Caki2 (cell line): ENCODE measurements at places on chromosomes 1 and 21.

GRCh38 chr1:21936366-21937031, 611 bp downstream of the HSPG2 start:
- DNase-seq = no peak

- no peak for DNase-seq
Observed at GRCh38 chr1:184870319-184870718, 104.0 kb downstream of the NIBAN1 start.

DNA sequence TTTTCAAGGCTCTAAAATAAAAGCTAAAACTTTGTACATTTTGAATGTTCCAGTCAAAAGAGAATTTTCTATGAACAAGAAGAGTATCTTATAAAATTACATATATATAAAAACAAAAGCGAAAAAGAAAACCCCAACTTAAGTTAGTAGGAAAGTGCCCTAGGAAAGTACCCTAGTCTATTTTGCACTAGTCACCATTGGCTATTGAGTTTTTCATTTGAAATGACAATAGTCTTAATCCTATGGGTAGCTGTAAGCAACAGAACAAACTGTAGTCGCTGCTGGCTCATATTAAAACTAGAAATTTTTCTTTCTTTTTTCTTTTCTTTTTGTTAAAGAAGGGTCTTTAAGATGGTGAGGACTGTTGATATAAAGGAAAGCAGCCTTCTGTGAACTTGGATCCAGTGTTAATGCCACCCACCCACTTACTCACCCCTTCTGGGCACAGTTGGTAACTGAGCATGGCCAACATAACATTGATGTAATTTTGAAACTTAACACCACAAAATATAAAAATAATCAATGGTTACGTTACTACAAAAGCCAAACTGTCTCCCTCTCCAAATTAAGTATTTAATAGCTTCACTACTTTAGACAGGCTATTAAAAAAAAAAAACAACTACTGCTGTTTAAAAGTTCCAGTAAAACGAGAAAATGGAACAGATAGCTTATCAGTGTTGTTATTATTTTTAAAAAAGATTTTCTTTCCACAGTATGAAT, 177.0 kb downstream of the EIF4G3 start:
- DNase-seq = no peak

DNA sequence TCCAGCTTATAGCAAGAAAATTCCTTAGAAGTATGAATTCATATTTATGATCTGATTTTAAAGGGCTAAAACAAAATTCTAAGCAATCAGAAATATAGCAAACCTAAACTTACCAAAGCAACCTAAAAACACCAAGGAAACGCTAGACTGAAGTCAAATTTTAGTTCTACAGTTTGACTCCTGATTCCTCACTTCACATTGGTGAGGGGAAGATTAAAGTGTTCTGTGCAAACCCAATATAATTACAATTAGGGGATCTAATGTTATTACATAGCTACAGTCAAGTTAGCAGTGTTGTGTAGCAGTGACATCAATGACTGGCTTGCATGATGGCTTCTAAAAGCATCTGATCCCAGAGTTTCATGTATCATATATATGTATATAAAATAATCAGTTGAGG, 11.6 kb downstream of the HNRNPU start:
- no peak for DNase-seq

DNA sequence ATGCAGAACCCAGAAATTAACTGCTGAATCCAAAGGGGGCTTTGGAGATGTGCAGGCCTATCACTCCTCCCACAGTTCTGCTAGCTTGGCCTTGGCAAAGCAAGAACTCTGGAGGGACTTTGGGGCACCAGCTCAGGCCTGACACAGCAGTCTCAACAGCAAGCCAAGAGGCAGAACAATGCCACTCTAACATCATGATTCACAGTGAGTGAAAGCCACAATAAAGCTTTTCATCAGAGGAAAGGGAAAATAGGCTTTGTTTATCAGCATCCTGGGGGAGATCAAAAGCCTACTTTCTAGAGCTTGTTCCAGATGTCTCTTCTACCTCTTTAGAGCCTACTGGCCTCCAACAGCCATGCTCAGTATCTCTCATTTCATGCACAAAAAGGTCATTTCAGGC, 283.4 kb downstream of the KCNH1 start:
- no peak for DNase-seq

DNA sequence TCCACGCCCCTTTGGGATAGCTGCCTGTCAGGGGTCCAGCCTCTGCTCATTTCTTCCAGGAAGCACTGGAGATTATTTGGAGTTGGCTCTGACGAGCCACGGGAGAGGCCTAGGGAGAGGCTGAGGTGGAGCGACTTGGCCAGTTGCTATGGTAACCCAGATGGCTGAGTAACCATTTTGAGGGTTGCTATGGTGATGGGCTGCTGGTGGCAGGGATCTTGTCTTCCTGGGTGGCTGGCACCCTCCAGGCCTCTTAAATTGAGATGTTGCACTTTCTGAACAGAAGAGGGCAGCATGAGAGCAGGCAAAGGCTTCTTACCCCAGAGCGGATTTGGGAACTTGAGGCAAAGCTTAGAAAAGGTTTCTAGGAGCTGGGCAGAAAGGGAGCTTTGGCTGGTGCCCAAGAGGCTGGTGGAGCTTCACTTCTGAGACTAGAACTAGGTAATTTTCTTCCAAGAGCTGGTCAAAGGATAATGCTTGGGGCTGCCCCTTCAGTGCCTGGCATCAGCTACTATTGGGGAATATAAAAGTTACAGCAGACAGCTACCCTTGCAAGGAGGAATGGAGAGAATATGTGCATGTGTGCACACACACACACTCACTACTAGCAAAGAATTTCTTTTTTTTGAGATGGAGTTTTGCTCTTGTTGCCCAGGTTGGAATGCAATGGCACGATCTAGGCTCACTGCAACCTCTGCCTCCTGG, 72.5 kb downstream of the NDUFS5 start:
- peak; percentile 95 for DNase-seq

GRCh38 chr1:28196330-28196729, 19.8 kb upstream of the PTAFR start:
- DNase-seq = no peak

- DNase-seq = no peak
Observed at GRCh38 chr21:34363733-34364132, at the start of gene KCNE2. Gene KCNE2, plus strand, starts transcription at chr21:34364006. Its CDS starts 6,473 bp downstream, at chr21:34370479.

DNA sequence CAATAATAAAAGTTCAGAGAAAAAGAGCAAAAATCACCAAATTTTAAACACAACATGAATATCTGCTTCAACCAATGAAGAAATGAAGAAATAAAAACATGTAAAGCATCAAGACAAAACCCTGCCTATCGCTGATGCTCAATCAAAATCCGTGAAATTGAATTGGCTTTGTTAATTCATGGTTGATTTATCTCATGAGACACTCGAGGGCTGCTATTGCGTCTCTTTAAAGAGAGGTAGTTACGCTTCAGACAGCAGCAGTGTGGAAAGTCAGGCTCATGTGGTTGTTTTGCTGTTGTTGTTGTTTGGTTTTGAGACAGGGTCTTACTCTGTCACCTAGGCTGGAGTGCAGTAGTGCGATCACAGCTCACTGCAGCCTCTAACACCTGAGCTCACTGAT, 65.5 kb upstream of the RGS7 start:
- no peak for DNase-seq

- no peak for DNase-seq
Observed at GRCh38 chr1:117674521-117675400, 68.9 kb downstream of the TENT5C start.

GRCh38 chr1:18957136-18957521, 653 bp upstream of the IFFO2 start:
- DNase-seq = no peak

DNA sequence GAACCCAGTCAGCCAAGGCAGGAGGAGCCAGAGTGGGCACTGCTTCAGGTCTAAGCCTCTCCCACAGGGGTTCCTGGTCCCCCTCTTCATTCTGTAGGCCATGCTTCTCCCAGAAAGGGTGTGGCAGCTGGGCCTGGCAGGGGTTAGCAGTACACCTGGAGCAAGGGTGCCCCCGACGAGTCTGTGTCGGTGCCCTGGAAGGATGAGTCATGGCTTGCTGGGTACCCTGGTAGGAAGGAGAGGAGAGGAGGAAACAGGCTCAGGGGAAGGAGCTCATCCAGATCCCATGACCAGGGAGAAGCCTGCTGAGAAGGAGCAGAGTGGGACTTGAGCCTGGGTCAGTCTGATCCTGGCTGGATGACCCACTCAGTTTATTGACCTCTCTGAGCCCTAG, 10.3 kb downstream of the KDF1 start:
- DNase-seq = no peak

GRCh38 chr1:45621501-45621836, 2.4 kb downstream of the CCDC17 start:
- no peak for DNase-seq

DNA sequence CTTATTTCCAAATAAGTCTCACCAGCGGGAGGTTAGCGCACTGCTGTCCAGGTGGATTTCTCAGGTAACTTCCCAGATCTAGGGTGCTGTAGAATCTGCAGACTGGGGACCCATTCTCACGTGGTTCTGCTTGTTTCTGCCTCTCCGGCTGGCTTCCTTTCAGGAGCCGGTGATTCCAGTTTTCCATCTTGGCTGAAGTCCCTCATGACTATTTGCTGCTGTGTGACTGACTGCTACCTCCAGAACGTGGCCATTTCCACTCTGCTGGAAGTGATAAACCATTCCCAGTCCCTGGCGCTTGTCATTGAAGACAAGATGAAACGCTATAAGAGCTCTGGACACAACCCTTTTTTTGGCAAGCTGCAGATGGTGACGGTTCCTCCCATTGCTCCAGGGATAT, 76.0 kb downstream of the DOP1B start:
- no peak for DNase-seq

- DNase-seq = no peak
Observed at GRCh38 chr1:191085121-191085520, 607.5 kb upstream of the BRINP3 start.

- peak; percentile 63 for DNase-seq
Observed at GRCh38 chr1:44030605-44031251, 534 bp downstream of the SLC6A9 start.
